ENCODE measurements at places on chromosomes 16 and 17. TPM values are rescaled to one million over a fixed set of nuclear protein-coding genes. Genes with fewer than 3 reads are reported as not detected.

The AATK gene
- total RNA-seq = 1.4 TPM

The SNAI3 gene
- total RNA-seq = not detected

The CLUH gene
- total RNA-seq = 18.3 TPM

The TTLL6 gene
- not detected for total RNA-seq

The RAD51C gene
- 32.5 TPM for total RNA-seq

The C1QL1 gene
- total RNA-seq = not detected

The HSPB9 gene
- total RNA-seq = not detected

The PIPOX gene
- 0.48 TPM for total RNA-seq

The ENPP7 gene
- 0.48 TPM for total RNA-seq

The WFIKKN2 gene
- total RNA-seq = 1.9 TPM

The GNAO1 gene
- total RNA-seq = 7.9 TPM

The HNF1B gene
- 0.72 TPM for total RNA-seq

The PCGF2 gene
- 7.0 TPM for total RNA-seq

The TEKT5 gene
- total RNA-seq = not detected

The KRTAP2-2 gene
- 8.4 TPM for total RNA-seq

The TOX3 gene
- 3.9 TPM for total RNA-seq

The CARD14 gene
- 3.9 TPM for total RNA-seq

The PNMT gene
- total RNA-seq = not detected

The SPATA2L gene
- total RNA-seq = 12.5 TPM

The KRTAP3-2 gene
- 31.1 TPM for total RNA-seq

The LGALS9B gene
- total RNA-seq = 3.6 TPM

The TBC1D3H gene
- 1.4 TPM for total RNA-seq

The G6PC1 gene
- total RNA-seq = not detected

The FAAP100 gene
- 26.0 TPM for total RNA-seq

The NEUROD2 gene
- 1.4 TPM for total RNA-seq

The IL4R gene
- total RNA-seq = 13.0 TPM

The PPP1R1B gene
- total RNA-seq = 6.5 TPM

The ZNHIT3 gene
- 11.3 TPM for total RNA-seq

The CMTM1 gene
- total RNA-seq = 10.8 TPM

The PIK3R5 gene
- total RNA-seq = 4.3 TPM

The SGF29 gene
- 14.0 TPM for total RNA-seq

The CCL2 gene
- 27.7 TPM for total RNA-seq

The SYNRG gene
- total RNA-seq = 14.4 TPM

The SHCBP1 gene
- total RNA-seq = 35.6 TPM

The GOT2 gene
- 6.7 TPM for total RNA-seq

The FOXJ1 gene
- total RNA-seq = 0.48 TPM

The HS3ST4 gene
- total RNA-seq = 1.4 TPM

The SAT2 gene
- 39.7 TPM for total RNA-seq

The NACA2 gene
- not detected for total RNA-seq

The TLCD3A gene
- 24.3 TPM for total RNA-seq

The PRSS22 gene
- 3.1 TPM for total RNA-seq

The HOXB7 gene
- total RNA-seq = 0.96 TPM

The CPHXL2 gene
- total RNA-seq = not detected

The ZNF385C gene
- total RNA-seq = 1.2 TPM

The RSPRY1 gene
- total RNA-seq = 63.8 TPM

The SLC2A4 gene
- 7.7 TPM for total RNA-seq

The HSBP1 gene
- 13.5 TPM for total RNA-seq

The GNGT2 gene
- total RNA-seq = not detected

The CD300LB gene
- total RNA-seq = 0.24 TPM

The KRT12 gene
- total RNA-seq = 4.6 TPM

The TMC8 gene
- not detected for total RNA-seq

The KRTAP17-1 gene
- not detected for total RNA-seq

The CHMP6 gene
- total RNA-seq = 14.9 TPM

The SP2 gene
- not detected for total RNA-seq

The QRICH2 gene
- 0.48 TPM for total RNA-seq

The TUBG2 gene
- total RNA-seq = 21.4 TPM
